ENCODE measurements at places on chromosomes 6 and 20.
A peak's percentile ranks its signal among the peaks of the same experiment; 100 is the strongest.

DNA sequence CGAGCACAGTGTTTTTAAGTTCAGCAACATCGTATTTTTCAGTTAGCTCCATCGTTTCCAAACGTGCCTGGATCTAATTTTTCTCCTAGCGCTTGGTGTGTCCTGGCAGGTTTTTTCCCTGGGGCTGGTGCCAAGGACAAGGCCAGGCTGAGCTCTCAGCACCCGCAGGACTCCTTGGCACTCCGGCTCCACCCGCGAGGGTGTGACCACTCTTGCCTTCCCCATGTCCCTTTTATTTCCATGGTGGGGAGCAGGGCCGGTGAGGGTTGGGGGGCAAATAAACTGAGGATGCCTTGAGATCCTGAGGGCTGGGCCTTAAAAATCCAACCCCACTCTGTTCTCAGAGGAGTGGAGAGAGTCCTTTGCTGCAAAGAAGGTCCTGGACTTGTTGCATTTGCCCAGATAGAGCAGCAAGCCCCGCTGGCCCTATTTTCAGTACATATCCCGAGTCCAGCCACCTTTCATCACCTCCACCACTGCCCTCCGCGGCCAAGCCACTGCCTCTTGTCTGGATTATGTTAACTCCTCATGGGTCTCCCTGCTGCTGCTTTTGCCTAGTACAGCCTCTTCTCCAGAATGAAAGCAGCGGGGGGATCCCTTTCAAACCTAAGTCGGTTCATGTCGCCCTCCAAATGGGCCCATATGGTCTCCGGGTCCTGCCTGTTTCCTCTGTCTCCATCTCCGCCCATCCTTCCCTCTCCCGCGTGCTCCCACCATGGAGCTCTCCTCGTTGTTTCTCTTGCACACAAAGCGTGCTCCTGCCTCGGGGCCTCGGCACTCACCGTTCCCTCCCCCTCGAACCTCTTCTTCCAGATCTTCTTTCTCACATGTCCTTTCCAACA lies 4.5 kb upstream of the RAB44 start:
- DNase-seq: no peak

DNA sequence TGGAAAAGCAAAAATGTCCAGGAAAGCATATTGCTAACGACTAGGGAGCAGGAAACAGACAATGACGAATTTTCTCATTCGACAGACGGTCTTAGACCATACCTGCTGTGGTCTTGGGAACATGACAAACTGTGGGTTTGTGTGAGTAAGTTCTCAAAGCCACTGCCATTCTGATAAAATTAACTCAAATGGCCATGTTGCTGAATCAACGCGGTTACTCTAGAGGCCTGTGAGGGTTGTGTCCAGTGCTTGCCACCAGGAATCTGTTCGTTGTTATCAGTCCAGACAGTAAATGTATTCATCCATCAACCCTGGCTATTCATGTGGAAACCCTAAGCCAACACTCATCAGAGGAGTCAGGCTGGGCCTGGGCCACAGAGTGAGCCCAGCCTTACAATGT lies 124.3 kb downstream of the MYLK4 start:
- DNase-seq: no peak

- DNase-seq: peak; percentile 82
Observed at GRCh38 chr6:29887819-29888776, 54.2 kb upstream of the HLA-A start.

DNA sequence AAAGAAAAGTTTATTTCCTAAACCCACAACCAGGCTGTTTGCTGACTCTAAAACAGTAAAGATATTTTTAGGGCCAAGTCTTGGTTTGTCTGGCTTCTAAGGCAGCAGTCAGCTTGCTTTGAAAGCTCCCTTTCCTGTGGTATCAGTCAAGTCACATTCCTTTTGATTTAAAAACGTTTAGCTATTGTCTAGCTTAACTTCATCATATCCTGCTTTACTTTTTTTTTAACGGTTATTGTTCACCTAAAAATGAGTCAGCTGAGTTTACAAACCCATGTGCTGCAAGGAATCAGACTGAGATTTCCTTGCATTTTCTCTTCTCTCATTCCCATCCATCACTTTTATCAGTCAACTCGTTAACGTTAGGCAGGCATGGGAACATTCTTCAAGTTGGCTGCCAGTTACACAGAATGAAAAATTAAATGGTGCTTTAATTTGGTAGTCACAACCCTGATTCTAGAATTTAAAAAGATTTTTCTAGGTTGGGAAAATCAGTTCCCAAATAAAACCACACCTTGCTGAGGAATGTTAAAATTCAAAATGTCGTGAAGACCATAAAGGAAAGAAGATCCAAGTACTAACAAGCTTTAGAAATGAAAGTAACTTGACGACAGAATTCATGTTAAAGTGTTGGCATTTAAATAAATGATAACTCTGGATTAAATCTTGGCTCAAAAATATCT lies 45.9 kb downstream of the ELOVL5 start:
- no peak for DNase-seq

DNA sequence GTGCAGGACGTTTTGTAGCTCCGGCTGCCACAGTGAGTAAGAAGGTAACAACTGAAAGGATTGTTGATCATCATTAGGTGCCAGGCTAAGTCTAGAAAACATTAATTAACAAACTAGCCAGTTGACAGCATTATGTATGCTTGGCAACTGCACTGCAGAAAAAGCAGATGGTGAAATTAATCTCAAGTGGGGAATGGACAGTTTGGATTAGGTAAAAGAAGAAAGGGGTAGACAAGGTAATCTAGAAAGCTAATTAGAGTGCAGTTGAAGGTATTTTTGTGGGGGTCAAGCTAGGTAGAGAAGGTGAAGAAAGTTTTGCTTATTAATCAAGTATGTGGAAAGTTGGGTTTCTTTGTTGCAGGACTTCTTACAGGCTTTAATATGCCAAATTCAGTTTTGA lies 69.7 kb upstream of the HINT3 start:
- no peak for DNase-seq

DNA sequence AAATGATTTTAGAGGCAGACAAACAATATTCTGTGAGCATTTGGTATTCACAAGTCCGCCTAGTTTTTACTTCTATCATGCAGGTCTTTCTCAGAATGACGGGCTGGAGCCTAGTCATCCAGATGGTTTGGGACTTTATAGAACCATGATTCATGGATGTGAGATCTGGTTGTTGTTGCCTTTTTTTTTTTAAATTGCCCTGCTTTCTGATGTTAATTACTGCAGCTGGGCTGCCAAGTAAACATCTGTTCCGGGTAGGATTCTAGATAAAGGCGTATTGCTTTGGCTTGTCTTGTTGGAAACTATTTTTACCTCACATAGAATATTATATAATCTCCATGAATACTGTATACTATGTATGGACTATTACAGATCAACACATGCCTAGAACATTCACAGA lies 58.1 kb downstream of the RNF217 start:
- no peak for DNase-seq

DNA sequence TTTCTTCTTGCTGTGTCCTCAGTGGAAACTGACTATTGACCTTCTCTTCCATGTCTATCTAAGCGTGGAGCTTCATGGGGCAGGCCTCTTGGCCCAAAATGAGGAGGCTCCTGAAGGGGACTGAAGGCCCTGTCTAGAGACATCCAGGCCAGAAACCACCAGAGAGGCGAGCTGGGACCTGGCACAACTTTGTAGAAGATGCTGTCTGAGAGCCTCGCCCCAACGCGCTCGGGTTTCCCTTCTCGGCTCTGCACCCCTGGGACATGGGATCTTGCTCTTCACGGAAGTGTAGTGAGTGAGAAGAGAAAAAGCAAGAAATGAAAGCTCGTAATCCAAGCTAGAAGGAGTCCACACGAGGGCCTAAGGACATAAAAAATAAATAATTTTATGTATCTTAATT lies 96.8 kb downstream of the GMPR start:
- no peak for DNase-seq

DNA sequence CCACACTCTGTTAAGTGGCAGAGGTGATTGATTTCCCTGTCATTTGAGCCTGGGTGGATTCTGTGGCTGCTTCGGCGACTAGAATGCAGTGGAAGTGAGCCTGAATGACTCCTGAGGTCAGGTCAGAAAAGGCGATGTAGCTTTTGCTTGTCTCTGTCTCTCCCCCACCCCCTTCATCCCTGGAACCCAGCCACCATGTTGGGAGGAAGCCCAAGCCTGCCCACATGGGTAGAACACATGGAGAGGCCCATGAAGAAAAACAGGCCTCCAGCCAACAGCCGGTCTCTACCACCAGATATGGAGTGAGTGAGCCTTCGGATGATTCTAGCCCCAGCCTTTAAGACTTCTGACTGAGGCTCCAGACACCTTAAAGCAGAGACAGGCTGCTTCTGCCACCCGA lies 181.0 kb downstream of the TFAP2C start:
- DNase-seq: no peak

GRCh38 chr6:67653561-67653960 lies 981.5 kb upstream of the ADGRB3 start:
- no peak for DNase-seq

DNA sequence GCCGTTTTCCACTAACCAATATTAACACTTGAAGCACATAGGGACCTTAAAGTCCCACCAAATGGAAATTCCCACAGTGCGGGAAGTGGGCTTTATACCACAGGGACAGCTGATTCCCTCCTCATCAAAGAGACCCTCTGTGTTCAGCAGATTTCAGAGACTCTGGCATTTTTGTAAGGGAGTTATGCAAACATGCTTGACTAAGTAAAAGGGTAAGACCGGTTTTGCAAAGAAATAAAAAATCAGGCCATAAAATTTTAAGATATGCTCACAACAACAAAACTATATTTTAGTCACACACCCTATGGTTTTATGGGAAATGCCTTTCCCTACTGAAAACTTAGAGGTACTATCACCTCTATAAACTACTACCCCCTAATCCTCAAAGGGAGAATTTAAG lies 45.4 kb upstream of the SPTLC3 start:
- DNase-seq: no peak

DNA sequence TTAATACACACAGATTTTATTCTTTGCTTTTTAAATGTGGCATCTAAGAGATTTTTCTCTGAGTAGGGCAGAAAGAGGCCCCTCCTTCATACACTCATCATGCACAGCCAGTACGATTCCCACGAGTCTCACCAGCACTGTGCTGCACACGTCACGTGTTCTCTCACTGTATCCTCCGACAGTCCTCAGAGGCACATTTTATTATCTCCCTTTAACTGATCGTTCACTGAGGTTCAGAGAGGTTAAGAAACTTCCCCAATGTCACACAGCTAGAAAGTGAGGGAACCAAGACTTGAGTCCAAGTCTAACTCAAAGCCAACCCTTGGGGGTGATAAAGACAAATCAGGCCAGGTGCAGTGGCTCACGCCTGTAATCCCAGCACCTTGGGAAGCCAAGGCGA lies 142.5 kb downstream of the PREX1 start:
- no peak for DNase-seq

DNA sequence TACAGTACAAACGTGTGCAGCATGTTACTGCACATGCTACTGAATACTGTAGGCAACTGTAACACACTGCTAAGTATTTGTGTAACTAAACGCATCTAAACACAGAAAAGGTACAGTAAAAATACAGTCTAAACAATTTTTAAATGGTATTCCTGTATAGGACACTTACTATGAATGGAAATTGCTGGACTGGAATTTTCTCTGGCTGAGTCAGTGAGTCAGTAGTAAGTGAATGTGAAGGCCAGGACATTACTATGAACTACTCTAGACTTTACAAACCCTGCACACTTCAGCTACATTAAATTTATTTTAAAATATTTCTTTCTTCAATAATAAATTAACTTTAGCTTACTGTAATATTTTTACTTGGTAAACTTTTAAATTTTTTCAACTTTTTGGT lies 225.0 kb upstream of the TENT5A start:
- DNase-seq: no peak

DNA sequence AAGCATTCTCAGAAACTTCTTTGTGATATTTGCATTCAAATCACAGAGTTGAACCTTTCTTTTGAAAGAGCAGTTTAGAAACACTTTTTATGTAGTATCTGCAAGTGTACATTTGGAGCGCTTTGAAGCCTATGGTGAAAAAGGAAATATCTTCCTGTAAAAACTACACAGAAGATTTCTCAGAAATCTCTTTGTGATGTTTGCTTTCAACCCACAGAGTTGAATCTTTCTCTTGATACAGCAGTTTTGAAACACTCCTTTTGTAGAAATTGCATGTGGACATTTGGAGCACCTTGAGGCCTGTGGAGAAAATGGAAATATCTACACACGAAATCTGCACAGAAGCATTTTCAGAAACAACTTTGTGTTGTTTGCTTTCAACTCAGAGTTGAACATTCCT lies 612.3 kb upstream of the ZNF337 start:
- no peak for DNase-seq

DNA sequence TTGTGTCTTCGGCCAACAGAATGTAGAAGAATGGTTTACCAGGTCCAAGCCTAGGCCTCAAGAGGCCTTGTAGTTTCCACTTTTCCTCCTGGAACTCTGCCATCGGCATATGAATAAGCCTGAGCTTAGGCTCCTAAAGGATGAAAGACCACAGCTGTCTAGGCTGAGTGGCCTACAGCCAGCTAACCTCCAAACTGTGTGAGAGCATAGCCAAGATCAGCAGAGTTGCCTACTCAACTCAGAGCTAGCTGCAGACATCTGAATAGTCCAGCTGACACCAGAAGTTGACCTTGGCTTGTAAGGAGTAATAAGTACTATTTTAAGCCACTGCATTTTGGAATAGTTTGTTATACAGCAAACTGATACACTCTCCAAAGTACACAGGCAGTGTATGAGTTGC lies 52.6 kb upstream of the SMIM29 start:
- no peak for DNase-seq

GRCh38 chr6:87628881-87629280 lies 38.9 kb downstream of the ORC3 start:
- no peak for DNase-seq

DNA sequence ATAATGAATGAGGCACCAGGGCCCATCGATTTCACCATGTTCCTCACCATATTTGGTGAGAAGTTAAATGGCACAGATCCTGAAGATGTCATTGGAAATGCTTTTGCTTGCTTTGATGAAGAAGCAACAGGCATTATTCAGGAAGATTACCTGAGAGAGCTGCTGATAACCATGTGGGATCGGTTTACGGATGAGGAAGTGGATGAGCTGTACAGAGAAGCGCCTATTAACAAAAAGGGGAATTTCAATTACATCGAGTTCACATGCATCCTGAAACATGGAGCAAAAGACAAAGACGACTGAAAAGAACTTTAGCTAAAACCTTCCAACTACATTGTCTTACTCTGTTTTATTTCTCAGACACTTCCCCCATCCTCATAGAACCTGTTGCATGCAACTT lies 21.6 kb upstream of the ZBTB22 start:
- no peak for DNase-seq

- no peak for DNase-seq
Observed at GRCh38 chr6:140284871-140285270, 910.4 kb upstream of the CITED2 start.

DNA sequence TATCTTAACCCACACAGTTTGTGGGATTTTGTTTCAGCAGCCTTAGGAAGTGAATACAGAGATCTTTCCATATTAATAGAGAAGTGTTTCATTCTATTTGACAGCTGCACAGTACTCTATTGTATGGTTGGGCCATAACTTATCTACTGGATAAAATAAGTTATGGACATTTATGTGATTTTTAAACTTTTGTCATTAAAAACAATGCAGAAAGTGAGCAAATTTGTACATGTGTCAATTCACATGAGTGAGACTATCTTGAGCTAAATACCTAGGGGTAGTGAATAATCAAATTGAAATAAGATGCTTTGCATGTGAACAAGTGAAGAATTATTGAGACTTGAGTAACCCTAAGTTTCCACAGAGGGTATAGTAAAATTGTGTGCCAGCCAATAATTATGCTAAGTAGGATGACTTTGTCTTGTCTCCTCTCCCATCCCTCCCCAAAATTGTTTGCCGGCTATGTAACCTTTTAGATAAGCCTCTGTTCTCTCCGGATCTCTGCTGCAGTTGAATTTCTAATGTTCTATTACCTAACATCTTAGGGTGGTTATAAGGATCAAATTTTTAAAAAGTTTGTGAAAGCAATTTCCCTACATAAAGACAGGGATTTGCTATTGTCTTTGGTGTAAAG lies 33.3 kb upstream of the TPBG start:
- no peak for DNase-seq
